ENCODE measurements at places on chromosomes 1 and 21. TPM values are rescaled to one million over a fixed set of nuclear protein-coding genes. Genes with fewer than 3 reads are reported as not detected.

Gene KIAA0040
- total RNA-seq = 19.3 TPM

Gene PCAT6
- total RNA-seq = 7.0 TPM

Gene GPR25
- not detected for total RNA-seq

Gene MECR
- 32.4 TPM for total RNA-seq

Gene OR6K3
- total RNA-seq = not detected

Gene PCBP3
- total RNA-seq = 0.97 TPM

Gene ARHGEF11
- total RNA-seq = 39.3 TPM

Gene HSPA13
- total RNA-seq = 7.4 TPM

Gene AVPR1B
- total RNA-seq = not detected

Gene PRAMEF4
- not detected for total RNA-seq

Gene GNAT2
- not detected for total RNA-seq

Gene HOOK1
- total RNA-seq = 32.1 TPM

Gene LIX1L
- 18.4 TPM for total RNA-seq

Gene SMIM12
- 29.3 TPM for total RNA-seq

Gene CLIC4
- 75.0 TPM for total RNA-seq

Gene DNALI1
- 1.7 TPM for total RNA-seq

Gene GNAI3
- total RNA-seq = 8.3 TPM

Gene KRTAP19-1
- 29.7 TPM for total RNA-seq

Gene HPDL
- 3.3 TPM for total RNA-seq

Gene IL19
- not detected for total RNA-seq

Gene A3GALT2
- total RNA-seq = not detected

Measured in suprapubic skin (tissue), 4 donors.